ENCODE measurements at places on chromosomes 4 and X. TPM values are rescaled to one million over a fixed set of nuclear protein-coding genes. Genes with fewer than 3 reads are reported as not detected.
A peak's percentile ranks its signal among the peaks of the same experiment; 100 is the strongest.

GRCh38 chr4:3207531-3208037 is 41.4 kb upstream of the MSANTD1 start:
- DNase-seq: peak; percentile 21

CC2D2A gene
- 13.2 TPM for total RNA-seq

- no peak for DNase-seq
Measured at GRCh38 chrX:140723121-140723715, 13.7 kb downstream of the LINC00632 start.

GRCh38 chrX:38929966-38930421 is 128.7 kb downstream of the MID1IP1 start:
- DNase-seq: no peak

- DNase-seq: no peak
Measured at GRCh38 chr4:18343581-18343980, 322.0 kb upstream of the LCORL start.

Data from skin of body (tissue), 3 donors.